GM23248 (cell line): ENCODE measurements at places on chromosomes 12 and 14. TPM values are rescaled to one million over a fixed set of nuclear protein-coding genes. Genes with fewer than 3 reads are reported as not detected.

DNA sequence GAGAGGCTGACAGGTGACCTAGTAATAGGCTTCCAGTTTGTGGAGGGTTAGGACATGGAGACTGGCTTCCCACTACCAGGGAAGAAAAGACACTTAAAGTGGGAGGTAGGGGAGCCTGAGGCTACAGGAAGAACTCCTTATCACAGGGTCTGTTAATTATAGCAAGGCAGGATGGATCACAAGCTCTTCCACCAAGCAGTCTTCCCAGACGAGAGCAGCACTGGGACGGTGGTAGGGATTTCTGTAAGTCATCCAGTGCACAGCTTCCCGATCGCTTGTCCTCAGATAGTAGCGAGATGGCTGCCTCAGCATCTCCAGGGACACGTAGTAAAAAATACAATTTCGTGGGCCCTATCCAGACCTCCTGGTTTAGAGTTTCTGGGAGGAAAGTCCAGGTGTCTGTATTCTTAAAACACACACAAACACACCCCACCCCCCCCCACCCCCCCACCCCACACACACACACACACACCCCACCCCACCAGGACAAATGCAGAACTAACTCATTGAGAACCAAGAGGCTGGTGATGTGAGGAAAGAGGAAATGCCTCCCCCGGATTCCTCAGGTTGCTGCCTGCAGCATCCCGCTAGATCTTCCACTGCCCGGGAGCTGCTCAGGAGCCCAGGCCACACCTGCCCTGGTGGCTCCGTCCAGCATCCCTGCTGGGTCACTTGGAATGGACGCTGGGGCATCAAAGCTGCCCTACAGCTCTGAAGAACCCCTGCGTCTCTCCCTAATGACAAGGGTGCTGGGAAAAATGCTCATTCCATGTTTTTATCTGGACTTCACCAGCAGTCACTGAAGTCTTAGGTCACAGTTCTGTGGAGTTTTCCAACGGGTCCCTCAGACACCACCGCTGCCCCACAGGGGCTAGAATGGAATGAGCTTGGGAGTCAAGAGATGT lies 307.2 kb downstream of the CACNA1C start:
- DNase-seq = no peak

DNA sequence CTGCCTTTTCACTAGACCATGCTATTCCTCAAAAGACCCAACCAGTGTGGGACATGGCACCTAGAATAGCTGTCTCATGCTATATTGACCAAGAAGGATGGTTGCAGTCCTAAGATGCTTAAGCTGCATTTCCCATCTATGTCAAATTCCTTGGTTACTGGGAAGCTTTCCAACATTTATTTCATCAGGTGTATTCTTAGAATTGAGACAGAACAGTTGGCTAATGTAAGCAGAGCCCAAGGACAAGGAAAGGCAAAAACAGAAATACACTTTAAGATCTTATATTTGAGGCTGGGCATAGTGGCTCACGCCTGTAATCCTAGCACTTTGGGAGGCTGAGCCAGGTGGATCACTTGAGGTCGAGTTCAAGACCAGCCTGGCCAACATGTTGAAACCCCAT lies 24.7 kb downstream of the ARG2 start:
- no peak for DNase-seq

GRCh38 chr14:85587151-85587711 lies 57.3 kb downstream of the FLRT2 start:
- DNase-seq = peak; percentile 47

GRCh38 chr14:105527381-105527825 lies 1.0 kb downstream of the TMEM121 start:
- no peak for DNase-seq

DNA sequence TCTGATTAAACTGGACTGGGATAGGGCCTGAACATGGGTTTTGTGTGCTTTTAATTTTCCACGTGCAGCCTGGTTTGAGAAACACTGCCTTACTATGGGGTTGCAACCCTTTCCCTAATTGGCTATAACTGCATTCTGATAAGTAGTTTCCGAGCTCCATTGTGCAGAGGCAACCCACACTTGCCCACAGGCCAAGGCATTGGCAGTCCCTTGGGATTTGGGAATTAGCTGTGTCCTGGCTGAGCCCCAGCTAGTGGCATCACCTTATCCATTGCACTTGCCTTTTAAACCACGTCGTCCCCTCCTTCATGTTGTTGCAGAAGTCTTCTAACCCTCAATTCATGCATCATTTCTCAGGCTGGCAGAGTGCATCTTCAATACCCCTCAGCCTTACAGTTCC lies 10.2 kb downstream of the VCPKMT start:
- peak; percentile 19 for DNase-seq

DNA sequence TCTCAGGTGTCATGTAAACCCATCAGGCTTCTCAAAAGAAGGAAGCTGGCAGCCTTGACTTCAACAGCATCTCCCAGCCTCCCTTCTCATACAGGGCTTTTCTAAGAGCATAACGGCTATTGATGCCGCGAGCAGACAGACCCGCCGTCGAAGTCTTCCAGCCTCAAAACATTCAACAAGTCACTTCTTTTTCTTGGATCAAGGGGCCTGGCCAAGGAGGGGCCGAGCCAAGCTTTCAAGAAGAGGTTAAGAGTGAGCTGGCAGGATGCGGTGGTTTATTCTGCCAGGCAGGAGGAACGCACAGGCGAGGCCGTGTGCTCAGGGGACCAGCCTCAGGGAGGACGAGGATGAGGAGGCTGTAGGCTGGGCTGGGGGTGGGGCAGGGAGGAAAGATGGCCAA lies 102.9 kb upstream of the RFLNA start:
- DNase-seq = no peak

GRCh38 chr12:124919521-124920352 lies 5.3 kb upstream of the UBC start:
- peak; percentile 81 for DNase-seq

- DNase-seq = no peak
Observed at GRCh38 chr14:96790706-96791105, 6.5 kb upstream of the VRK1 start.

- peak; percentile 79 for DNase-seq
Observed at GRCh38 chr14:75430116-75430515, 2.3 kb downstream of the JDP2 start.

DNA sequence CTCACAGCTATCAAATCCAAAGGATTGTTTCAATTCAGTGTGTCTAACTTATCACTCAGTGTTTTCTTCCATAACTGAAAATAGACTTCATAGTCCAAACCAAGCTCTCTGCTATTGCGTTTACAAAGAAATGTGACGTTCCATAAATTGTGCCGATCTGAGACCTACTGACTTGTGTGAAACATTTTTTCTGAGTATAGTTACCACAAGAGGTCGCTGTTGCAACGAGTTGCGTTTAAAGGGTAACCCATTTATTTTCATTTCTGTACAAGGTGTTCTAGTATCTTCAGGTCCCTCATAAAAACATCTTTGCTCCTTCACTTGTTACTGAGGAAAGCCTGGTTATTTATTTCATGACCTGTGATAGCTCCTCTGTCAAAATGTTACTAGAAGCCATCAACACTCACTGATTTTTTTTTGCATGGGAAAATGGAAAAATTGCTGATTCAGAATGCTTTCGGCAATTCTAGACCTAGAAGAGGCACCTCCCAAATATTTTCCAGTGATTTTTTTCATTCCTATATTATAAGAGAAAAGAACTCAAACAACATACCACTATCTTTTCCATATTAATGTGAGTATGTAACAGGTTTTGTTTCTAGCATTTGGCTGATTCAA lies 60.9 kb upstream of the OR4E1 start:
- peak; percentile 43 for DNase-seq

GRCh38 chr14:90979515-90979914 lies 80.9 kb downstream of the RPS6KA5 start:
- no peak for DNase-seq

GRCh38 chr12:126157575-126157966 lies 1092.3 kb downstream of the AACS start:
- DNase-seq = no peak

DNA sequence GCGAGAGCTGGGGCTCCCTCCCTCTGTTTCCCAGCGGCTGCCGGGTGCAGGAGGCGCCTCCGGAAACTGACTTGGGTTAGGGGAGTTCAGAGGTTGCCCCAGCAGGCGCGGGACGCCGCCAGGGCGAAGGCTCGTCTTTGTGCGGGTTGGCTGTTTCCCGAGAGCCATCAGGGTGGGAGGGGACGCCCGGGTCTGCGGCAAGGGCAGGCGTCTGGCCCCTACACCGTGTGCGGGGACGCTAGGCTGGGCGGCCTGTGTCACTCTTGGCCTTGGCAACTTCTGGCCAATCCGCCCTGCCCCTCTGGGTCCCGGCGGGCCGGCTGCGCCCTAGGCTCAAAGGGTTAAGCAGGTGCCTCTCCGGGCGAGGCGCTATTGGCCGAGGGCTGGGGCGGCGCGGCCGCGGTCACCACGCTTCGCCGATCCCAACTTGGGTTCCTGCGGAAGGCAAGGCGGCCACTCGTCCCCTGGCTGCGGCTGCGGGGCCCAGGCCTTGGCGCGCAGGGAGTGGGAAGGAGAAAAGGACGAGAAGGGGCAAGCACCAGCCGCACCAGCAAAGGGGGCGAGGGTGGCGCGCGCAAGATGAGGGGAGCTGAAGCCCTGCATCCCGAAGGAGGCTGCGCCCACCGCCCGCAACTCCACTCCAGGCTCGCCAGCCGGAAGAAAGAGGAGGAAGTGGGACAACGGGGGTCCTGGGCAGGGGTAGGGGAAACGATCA lies 5.6 kb upstream of the NPAS3 start:
- DNase-seq = no peak

- no peak for DNase-seq
Observed at GRCh38 chr14:104766256-104766862, 13.4 kb downstream of the SIVA1 start.

- no peak for DNase-seq
Observed at GRCh38 chr12:106235770-106236169, 12.1 kb downstream of the CKAP4 start.

GRCh38 chr14:84591827-84592445 lies 938.0 kb upstream of the FLRT2 start:
- DNase-seq = no peak

DNA sequence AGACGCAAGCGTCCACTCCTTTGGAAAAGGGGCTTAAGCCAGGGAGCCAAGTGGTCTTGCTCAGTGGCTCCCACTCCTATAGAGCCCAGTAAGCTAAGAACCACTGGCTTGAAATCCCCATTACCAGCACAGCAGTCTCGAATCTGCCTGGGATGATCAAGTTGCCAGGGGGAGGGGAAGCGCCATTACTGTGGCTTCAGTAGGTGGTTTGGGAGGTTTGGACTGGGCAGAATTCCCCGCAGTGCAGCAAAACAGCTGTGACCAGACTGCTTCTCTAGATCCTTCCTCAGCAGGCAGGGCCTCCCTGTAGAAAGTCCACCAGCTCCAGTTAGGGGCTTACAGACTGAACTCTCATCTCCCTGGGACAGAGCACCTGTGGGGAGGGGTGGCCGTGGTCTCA lies 115.4 kb downstream of the TMEM117 start:
- DNase-seq = no peak

DNA sequence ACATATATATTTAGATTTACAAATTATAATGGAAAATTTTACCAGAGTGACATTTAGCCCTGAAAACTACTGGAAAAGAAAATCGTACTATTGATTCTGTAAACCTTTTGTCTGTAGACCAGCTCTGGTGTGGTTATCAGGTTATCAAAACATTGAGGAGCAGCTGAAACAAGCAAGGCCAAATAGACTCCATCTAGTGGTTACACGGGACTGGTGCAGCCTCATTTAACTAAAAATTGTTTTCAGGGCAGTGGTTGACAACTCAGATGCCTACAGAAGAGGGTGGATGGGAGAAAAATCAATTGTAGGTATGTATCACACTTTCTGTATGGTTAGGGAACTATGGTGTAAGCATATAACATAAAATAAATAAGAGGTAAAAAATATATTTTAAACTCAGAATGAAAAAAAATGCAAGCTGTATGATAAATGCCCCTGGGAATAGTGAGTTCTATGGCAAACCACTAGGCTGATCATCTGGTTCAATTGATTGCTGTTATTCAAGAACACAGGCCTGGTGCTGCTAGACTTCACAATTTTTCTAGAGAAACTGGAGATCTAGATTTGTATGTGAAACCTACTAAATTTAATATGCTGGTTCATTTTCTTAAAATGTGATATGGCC lies 51.2 kb downstream of the ACSS3 start:
- peak; percentile 60 for DNase-seq

GRCh38 chr12:68673788-68674187 lies 13.0 kb upstream of the NUP107 start:
- no peak for DNase-seq

GRCh38 chr12:28652239-28652638 lies 462.0 kb downstream of the CCDC91 start:
- no peak for DNase-seq

DNA sequence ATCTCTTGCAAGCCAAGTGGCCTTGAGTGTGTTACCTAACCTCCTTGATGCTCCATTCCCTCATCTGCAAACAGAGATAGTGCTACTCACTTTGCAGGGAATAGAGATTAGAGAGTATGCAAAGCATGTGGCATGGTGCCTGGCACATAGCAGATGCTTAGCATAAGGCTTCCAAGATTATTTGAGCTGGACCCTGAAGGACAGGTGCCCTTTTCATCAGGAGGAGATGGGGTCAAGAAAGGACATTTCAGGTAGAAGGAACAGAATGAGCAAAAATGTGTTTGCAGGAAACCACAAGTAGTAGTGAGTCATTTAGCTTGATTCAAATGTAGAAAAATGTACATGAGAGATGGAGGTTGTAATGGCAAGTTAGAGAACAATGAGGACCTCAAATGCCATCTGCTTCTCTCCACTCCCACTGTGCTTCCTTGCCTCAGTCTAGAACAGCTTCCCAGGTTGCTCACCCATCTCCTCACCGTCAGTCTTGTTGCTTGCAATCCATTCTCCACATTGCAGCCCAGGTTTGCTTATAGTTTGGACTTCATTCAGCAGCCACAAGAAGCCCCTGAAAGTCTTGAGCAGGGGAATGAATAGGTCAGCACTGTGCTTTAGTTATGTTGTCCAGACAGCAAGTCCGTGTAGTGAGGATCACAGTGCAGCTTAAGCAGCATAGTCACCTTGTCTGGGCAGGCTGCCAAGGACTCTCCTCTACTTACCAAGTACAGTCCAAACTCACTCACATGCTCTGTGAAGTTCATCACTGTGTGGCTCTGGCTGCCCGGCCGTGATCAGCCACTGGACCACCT lies 536.3 kb upstream of the CCDC196 start:
- peak; percentile 46 for DNase-seq

DNA sequence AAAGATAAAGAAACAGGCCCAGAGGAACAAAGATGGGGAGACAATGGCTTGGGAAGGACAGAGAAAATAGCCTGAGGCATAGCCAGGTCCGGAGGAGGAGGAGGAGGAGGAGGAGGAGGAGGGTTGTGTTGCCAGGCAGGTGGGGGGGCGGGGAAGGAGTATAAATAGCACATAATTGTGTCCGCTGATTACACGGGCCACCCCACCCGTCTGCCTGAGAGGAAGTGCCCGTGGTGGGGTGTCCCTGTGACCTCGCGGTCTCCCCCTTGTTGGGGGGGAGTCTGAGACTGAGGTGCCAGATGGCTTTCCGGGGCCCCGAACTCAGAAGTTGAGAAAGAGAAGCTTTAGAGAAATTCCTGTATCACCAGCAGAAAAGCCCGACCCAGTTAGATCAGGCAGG lies 1.9 kb upstream of the SP7 start:
- DNase-seq = no peak

TCL1B gene
- total RNA-seq = not detected in 2 replicates

LPCAT3 gene
- 7.7 and 11.8 TPM in 2 replicates for total RNA-seq

FERMT2 gene
- 217 and 256 TPM in 2 replicates for total RNA-seq

DPY19L2 gene
- 0.43 TPM in 1 of 2 replicates, not detected in the other for total RNA-seq

KLRD1 gene
- 0.11 and 0.13 TPM in 2 replicates for total RNA-seq

ADCY4 gene
- total RNA-seq = 0.22 and 0.38 TPM in 2 replicates

COX8C gene
- not detected in 2 replicates for total RNA-seq

KRT6C gene
- not detected in 2 replicates for total RNA-seq

AJUBA gene
- total RNA-seq = 62.7 and 70.7 TPM in 2 replicates

AVPR1A gene
- total RNA-seq = not detected in 2 replicates

ASCL1 gene
- not detected in 2 replicates for total RNA-seq
